ENCODE measurements at places on chromosomes 16 and 17.
A peak's percentile ranks its signal among the peaks of the same experiment; 100 is the strongest.

GRCh38 chr17:78142119-78142861 lies 3.9 kb upstream of the C17orf99 start:
- DNase-seq: peak; percentile 96

DNA sequence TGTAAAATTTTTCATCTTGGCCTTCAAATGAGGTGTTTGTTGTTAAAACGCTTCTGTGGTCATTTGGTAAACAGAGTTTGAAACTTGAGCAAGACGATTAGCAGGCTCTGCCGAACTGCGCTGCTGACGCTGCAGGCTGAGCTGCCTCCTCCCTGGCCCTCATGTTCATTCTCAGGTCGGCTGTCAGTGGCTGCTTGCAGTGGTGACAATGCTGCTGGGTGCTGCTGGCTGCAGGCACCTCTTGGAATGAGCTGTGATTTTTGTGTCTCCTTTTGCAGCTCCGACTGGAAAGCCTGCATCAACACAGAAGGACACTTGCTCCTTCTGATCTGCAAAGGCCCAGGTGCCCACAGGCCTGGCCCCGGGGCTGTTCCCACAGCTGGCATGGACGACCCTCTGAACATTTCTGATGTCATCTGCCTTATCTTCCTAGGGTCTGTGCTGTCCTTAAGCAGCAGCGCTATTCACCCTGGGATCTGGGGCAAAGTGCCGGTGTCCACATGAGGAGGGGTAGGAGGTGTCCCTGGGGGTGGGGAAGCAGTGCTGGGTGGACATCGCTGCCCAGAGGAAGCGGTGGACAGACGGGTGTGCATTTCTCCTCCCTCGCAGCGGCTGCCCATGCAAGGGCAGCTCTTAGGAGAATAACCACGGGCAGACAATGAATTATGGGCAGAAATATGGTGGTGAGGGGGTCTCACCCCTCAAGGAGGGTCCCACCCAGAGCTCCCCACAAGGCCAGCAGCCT lies 23.1 kb upstream of the OSGIN1 start:
- no peak for DNase-seq

DNA sequence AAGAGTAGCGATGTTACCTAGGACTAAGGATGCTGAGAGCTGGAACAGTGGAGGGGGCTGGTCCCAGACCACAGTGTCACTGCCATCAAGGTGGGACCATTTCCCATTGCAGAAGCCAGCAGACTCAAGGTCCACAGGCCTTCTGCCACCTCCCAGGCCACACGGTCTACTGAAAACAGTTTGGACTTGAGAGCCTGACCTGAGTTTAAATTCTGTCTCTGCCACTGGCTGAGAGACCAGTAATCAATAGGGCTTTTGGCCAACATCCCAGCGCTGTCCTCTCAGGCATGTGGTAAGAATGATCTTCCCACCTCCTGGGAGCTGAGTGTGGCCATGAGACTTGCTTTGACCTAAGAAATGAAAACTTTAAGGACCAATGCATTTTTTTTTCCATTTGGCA lies 331.4 kb upstream of the CDH5 start:
- DNase-seq: no peak

GRCh38 chr16:75085556-75085955 lies 31.0 kb downstream of the LDHD start:
- DNase-seq: no peak

DNA sequence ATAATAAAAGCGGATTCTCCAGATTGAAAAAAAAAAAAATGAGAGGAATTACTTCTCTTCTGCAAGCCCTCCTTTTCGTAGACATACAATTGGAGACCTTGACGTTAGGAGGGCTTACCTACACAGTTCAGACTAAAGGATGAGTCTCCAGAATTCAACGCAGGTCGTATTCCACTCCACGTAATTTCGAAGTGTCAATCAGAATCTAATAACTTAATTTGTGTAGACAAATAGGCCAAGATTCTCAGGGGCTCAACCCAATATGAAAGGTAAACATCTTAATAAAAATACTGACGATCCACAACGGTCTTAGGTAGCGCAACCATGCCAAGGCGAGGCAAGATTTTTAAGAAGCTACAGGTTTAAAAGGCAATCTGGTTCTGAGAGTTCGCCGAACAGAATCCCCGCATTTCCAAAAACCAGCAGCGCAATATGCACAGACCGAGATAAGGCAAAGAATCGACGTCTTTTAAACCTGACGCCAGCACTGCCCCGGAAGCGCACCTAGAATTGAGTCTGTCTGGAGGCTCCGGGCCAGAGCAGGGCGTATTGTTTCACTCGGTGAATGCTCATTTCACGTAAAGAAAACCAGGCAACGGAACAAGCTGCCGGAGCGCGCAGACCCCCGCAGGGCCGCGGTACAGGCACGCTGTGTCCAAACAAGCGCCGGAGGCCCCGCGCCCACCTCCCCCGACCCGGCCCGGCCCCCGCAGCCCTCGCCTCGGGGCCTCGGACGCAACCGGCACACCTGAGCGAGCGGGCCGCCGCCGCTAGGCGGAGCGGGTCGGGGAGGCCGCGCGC lies 623 bp downstream of the MBTPS1 start:
- DNase-seq: peak; percentile 6

- DNase-seq: no peak
Measured at GRCh38 chr16:6032438-6032837, 934.8 kb upstream of the EEF2KMT start.

- DNase-seq: no peak
Measured at GRCh38 chr17:74677558-74678466, 34.9 kb downstream of the CD300LF start.
